ENCODE measurements at places on chromosomes 3 and 15.
A peak's percentile ranks its signal among the peaks of the same experiment; 100 is the strongest.

DNA sequence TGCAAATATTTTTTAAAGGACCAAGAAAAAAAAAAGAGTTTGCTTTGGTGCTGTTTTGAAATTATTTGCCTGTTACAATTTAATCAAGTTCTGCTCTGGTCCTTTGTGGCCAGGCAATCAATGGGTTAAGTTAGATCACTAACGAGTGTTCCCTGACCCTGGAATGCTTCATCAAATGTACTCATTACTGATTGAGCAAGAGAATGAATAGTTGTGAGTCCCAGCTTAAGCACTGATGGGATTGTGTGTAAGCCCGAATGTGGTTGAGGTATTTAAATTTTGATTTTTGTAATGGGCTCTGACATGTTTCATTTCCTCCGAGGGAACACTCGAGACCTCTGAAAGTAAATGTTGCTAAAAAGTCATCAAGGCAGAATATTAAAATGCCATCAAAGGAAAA is 699.1 kb downstream of the MCTP2 start:
- DNase-seq = no peak

GRCh38 chr3:97691354-97691753 is 73.2 kb upstream of the ARL6 start:
- no peak for DNase-seq

DNA sequence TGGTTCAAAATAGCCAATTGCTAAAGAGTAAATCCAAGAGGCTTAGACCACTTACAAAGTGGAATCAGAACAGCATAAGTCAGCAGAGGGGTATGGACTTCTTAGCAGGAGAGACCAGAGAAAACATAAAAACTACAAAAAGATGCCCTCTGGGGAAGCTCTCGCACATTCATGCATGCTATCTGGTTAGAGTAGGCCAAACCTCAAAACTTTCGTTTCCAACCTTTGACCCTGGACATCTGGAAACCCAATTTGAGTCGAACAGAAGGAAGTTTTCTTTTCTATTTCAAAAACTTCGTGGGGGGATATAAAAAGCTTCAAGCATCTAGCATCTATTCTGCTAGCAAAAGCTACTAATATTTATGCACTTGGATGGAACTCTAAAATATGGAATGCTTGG is 523.9 kb upstream of the AGTR1 start:
- no peak for DNase-seq

- DNase-seq = no peak
Observed at GRCh38 chr3:14231145-14231990, 52.8 kb downstream of the LSM3 start.

GRCh38 chr3:99634881-99635280 is 3.5 kb upstream of the COL8A1 start:
- DNase-seq = no peak

DNA sequence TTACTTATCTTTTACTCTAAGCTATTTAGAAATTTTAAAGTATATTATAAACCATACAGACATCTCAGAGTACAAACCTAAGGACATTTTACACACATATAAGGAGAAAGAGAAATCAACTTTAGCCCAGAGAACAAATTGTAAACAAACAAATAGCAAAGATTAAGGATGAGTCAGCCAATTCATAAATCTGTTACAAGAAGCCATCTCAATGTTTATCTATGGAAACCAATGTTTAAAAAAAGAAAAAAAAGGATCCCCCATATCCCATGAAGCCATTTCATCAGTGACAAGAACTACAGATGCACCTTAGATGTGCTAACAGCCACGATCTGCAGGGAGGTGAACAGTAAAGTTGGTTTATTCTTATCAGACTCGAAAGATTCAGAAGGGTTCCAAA is 437.1 kb downstream of the SHQ1 start:
- no peak for DNase-seq

DNA sequence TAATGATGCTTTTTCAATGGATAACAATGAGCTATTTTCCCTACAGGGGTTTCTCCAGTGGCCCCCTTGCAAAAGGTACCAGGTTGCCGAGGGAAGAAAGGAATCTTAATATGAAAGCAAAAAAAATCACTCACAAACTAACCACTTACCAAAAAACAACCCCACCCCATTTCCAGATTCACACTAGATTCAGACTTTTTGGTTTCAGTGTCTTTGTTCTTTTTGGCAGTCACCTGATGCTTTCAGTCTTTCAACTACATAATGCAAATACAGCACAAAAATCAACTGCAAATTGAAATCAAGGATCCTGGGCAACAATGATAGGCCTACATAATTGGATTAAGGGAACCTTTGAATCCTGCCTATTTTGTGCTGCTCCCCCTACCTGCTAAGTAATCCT is 71.1 kb upstream of the RAP2B start:
- no peak for DNase-seq

- no peak for DNase-seq
Observed at GRCh38 chr15:63953524-63953923, 92.8 kb downstream of the DAPK2 start.

DNA sequence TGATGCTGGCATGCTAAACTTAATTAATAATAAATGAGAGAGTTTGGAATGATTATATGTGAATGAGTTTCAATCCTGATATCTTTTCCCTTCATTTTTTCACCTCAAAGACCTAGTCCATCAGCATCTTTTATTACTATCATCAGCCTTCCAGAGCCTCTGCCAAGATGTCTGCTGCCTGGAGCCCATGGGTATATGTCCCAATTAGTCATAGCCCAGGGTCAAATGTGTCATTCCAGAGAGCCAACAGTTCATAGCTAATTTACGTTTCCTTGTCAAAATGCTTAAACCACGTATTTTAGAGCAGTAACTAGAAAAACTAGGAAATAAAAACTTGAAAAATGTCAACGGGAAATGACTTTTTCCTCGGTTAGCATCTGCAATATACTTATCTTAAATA is 457.9 kb downstream of the SI start:
- no peak for DNase-seq

DNA sequence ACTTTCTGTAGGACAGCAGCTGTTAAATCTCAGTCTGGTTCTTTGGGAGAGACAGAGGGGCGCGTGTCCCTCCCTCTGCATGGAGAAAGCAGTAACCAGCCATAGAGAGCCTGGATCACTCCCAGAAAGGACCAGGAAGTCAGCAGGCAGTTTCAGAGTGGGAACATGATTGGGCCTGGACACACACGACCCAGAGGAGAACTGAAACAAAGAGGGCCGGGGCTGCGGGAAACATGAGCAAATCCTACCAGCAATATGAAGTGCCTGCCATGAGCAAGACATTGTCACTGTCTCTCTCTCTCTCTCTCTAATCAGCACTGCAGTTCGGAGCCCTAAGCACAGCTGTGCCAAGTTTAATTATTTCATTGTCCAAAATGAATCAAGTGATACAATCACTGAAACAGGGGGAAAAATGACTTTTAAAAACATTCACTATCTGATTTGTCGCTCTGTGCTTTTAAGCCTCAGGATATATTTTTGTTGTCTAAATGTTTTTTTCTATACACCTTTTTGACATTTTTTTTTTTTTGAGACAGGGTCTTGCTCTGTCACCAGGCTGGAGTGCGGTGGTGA is 17.6 kb downstream of the MUC13 start:
- no peak for DNase-seq

DNA sequence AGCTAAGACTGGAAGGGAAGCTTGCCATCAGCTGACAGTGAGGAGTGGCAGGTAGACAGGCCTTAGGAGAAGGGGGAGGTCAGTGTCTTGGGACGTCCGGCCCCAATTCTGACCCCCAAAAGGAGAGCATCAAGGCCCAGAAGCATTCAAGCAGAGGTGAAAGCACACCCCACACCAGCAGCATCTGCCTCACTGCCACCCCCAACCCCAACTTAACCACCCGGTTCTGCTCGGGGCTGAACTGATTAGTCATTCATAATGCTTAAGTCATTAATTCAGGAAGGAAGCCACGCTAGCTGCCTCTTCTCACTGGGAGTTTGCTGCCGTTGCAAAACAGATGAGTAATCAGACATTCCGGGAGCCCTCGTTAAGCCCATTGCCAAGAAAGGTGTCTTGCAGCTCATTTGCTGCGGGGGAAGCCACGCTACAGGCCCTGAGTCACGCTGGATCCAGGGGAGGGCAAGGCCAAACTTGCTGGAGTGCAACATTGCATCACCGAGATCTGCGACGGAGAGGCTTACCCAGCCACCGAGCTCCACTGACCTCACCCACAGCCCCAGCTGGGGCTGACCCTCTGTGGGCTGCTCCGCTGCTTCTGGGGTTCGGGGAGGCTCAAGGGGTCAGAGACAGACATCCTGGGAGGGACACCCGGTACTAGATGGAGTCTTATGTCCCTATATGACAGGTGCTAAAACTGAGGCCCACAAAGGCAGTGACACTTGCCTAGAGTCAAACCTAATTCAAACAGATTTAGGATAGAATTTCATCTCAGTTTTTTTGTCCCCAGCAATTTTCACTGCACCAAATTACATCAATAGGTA is 46.4 kb upstream of the HES1 start:
- no peak for DNase-seq

GRCh38 chr15:66114863-66115425 is 138.6 kb downstream of the MEGF11 start:
- DNase-seq = no peak

DNA sequence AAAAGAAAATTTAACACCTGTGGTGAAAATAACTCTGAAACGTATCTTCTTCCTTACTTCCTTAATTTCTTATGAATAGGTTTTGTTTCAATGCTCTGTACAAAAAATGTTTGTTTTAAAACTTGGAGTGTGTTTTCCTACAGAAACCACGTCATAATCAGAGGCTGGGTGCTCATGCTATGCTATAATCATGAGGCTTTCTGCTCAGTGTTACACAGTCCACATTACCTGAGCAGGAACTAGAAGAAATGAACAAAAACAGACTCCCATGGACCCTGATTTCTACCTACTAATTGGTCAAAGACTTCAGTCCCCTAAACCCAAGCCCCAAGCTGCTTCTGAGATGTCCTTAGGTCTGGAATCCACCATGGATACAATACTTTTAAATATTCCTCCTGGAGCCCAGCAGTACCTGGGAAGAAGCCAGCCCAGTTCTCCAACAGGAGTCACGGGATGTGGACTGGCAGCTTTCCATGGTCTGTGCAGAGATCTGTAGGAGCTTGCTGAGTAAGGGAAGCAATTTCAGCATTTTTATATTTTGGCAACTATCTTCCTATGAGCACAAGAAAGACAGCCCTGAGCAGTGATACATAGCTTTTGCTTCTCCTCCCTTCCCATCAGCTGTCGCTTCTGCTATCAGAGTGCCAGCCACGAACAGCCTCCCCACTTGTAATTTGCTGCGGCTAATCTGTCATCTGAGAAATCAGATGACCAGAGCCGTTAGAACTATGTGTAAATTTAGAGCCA is 65.6 kb downstream of the WDR72 start:
- DNase-seq = no peak

DNA sequence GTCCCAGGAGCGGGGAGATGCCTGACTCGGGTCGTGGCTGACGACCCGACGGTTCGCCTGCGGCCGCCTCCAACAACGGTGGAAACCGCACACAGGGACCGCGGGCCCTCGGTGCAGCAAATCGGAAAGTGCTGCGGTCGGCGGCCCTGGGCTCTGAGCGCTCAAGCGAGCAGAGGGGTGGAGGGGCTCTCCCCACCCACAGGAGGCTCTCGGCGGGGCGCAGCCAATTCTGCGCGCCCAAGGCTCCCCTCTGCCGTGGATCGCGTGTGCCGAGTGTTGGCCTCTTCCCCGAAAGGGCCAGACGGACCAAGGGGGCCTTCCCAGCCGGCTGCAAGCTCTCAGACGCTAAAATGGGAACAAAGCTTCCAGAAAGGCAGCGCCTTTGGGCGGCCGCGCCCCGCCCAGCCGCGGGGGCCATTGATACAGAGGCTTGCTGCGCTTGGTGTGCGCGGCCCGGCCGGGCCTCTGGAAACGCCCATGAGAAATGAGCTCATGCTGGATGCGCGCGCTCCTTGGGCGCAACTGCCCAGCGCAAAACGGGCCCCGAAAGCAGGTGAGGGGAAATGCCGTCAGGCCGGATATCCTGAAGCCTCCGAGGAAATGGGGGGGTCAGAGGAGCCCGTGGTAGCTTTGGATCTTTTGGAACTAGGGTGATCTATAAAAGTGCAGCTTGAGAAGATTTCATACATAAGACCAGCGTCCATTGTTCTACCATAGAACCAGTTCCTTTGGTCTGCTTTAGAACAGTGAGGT is 1.2 kb upstream of the GSK3B start:
- peak; percentile 78 for DNase-seq

DNA sequence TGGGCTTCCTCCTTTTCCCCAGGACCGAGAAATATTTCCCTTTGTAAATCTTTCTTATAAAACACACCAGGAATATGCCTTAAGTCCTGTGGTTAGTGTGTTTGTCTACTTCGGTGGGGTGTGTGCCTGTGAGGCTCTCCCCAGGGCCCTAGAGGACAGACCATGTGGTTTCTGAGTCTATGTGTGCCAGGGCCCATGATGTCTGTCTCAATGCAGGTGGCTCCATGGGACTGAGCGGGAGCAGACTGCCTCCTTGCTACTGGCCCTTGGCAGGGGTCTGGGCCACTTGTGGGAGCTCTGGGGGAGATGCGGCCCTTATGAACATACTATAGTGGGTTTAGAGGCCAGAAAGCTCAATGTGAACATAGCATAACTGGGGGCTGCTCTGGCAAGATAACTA is 37.6 kb downstream of the SCN5A start:
- no peak for DNase-seq

- DNase-seq = no peak
Observed at GRCh38 chr15:48832648-48833047, 21.8 kb upstream of the CEP152 start.

DNA sequence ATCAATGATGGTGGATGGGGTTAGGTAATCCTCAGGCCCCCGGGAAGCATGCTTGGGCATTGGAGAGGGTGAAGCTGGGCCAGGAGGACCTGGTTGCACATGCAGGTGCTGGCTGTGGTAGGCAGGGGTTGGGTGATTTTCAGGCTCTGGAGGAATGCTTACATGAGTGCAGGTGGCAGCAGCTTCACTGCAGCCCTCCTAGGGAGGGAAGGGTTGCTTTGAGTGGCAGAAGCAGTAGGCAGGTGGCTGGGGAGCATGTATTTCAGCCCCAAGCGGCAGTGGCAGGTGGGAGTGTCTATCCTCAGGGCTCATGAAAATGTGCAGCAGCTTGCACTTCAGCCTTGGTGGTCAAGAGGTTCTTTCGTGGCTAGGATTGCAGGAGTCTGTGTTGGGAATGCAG is 230.0 kb upstream of the CTNNB1 start:
- no peak for DNase-seq

DNA sequence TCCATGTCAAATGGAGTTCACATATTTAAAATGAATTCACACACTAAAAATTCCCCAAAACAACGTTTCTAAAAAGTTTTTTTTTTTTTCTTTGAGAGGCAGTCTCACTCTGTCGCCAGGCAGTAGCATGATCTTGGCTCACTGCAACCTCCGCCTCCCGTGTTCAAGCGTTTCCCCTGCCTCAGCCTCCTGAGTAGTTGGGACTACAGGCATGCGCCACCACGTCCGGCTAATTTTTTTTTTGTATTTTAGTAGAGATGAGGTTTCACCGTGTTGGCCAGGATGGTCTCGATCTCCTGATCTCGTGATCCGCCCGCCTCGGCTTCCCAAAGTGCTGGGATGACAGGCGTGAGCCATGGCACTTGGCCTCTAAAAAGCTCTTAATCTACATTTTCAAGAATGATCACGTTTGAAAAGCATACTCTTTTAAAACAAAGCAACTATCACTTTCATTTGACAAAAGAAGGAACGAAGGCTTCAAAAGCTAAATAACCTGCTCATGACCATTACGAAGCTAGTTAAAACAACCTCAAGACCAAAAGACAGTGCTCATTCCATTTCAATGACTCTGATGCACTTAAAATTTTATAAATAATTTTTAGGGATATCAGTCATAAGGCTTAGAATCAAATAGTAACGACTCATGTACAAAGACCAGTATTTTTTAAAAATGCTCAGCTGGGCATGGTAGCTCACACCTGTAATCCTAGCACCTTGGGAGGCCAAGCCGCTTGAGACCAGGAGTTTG is 5.5 kb downstream of the UBE3A start:
- DNase-seq = no peak

- no peak for DNase-seq
Observed at GRCh38 chr3:196666001-196666867, 26.7 kb downstream of the NRROS start.

Data from activated CD8-positive, alpha-beta memory T cell treated with anti-CD3 and anti-CD28 coated beads, Interleukin-2, amount 50 U/mL, for 4 hours (primary cell).